ENCODE measurements at places on chromosomes 1 and 21. TPM values are rescaled to one million over a fixed set of nuclear protein-coding genes. Genes with fewer than 3 reads are reported as not detected.

DNA sequence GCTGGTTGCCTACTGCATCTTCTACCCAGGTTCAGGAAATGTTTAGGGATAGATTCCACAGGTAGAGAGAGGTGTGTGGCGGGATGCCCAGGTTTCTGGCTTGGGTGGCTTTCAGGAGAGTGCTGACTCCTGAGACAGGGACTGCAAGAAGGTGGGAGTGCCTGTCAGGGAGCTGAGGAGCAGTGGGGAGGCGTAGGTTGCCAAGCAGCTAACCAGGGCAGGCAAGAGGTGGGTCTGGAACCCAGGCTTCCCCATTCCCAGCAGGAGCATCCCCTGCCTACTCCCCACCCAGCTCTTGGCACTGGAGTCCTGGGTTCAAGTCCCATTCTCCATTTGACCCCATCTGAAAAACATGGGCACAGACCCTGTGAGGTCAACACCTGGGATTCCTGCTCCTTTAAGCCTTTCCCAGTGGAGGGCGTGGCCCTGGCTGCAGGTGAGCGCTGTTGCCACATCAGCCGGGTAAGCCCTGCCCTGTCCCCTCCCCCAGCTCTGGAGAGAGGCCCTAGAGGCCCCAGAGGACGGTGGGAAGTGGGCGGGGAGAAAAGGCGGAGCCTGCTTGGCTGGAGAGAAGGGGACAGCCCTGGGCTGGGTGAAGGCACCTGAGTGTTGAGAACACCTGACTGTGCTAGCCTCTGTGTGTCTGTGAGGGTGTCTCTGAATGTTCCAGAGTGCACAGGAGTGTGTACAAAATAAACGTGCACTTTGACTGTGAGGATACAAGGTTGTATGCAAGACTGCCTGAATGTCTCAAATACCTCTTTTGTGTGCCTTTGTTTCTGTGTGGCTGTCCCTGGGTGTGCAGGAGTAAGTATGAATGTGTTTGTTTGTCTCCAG, 14.0 kb upstream of the SYNC start:
- DNase-seq: no peak

DNA sequence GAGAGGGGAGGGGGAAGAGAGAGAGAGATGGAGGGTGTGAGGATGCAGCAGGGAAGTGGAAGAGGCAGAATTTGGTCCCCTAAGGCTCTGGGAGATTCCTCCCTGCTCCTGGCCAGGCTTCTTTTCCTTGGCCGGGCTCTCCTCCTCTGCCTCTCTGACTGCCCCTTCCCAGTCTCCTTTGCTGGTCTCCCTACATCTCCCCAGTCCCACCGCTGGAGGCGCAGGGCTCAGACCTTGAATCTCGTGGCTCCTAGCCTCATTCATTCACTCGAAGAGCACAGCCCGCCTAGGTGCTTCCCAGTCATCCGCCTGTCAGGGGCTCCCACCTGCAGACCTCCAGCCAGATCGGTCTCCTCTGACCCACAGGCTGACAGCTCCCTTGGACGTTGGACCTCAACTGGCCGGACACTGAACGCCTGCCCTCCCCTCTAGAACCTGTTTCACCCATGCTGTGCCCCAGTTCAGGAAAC, 76.5 kb downstream of the VWA5B1 start:
- no peak for DNase-seq

Gene LRRC52
- total RNA-seq: not detected

Gene AQP10
- not detected for total RNA-seq

DNA sequence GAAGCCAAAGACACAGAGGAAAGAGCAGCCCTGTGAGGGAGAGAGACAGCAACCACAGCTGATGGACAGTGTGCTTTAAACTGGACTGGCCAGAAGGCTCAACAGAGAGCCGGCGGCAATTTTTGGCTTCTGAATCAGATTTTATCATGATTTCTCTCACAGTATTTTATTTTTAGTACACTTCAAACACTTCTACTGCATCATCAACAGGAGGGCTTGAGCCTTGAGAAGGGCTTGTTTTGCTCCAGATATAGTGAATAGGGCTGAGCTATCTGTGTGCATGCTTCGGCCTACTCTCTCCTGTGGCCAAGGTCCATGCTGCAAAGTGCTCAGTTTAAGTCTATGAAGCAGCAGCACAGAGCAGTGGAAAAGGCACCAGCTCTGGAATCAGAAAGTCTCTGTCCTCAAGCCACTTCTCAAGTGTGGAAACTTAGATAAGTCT, 33.3 kb downstream of the ADCY10 start:
- no peak for DNase-seq

DNA sequence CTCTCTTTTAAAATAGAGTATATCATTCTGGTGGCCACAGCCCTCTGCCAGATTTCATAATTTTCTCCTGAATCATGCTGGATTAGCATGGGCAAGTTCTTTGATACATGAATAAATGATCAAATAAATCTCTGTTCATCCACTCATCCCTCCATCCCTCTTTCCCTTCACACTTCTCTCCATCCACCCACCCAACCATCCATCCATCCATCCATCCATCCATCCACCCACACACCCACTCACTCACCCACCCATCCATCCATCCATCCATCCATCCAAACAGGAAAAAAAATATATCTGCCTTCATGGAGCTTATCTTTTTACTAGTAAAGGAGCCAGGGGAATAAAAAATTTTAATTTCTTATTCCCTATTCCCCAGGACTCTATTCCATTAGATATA, 49.3 kb downstream of the URB2 start:
- no peak for DNase-seq

Gene DPT
- not detected for total RNA-seq

DNA sequence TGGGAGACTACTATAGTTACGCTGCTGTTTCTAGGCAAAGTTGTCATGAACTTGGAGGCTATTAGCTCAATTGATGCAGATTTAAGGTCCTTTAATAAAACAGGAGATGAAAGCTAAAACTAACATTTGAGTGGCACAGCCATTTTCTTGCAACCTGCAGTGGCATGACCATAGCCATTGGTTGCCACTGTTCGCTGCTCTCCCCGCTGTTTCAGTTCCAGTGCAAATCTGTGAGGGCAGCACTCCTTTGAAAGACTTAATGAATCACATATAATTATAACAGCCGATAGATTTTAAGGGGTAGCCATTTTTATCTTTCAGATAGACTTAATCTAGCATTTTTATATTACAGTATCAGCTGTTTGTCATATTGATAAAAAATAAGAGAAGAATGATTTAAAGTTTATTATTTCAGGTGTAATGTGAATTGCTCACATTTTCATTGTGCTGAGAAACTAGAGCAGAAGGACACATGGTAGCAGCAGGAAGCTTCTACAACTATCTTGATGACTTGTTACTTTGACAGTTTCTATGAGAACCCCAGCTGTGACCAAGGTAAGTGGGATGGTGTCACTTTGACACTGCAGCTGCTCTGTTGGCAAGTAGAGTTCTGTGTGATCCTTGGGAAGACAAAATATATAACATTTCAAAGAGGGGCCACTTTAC, 203.7 kb downstream of the PLA2G4A start:
- no peak for DNase-seq

- DNase-seq: no peak
Measured at GRCh38 chr1:189351960-189352359, 1125.7 kb downstream of the BRINP3 start.

Gene MSH4
- total RNA-seq: 0.46 TPM

GRCh38 chr1:2195785-2196184, 1.2 kb upstream of the FAAP20 start:
- no peak for DNase-seq

Gene HEYL
- not detected for total RNA-seq

DNA sequence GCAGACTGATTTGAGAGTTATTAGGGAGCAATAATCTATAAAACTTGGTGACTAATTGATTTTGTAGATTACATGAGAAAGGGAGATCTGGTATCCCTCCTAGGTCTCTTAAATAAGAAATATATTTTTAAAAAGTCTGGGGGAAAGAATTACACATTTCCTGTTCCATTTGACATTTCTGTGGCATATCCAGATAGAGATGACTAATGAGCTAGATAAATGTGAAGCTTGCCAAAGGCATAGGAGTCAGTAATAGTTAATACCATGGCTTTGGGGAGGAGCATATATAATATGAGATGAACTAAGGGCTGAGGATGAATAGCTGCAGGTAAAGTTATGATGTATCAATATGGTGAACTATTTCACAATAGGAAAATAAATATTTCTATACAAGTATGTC, 663.7 kb downstream of the PTPRC start:
- DNase-seq: no peak

Gene PALMD
- total RNA-seq: not detected

DNA sequence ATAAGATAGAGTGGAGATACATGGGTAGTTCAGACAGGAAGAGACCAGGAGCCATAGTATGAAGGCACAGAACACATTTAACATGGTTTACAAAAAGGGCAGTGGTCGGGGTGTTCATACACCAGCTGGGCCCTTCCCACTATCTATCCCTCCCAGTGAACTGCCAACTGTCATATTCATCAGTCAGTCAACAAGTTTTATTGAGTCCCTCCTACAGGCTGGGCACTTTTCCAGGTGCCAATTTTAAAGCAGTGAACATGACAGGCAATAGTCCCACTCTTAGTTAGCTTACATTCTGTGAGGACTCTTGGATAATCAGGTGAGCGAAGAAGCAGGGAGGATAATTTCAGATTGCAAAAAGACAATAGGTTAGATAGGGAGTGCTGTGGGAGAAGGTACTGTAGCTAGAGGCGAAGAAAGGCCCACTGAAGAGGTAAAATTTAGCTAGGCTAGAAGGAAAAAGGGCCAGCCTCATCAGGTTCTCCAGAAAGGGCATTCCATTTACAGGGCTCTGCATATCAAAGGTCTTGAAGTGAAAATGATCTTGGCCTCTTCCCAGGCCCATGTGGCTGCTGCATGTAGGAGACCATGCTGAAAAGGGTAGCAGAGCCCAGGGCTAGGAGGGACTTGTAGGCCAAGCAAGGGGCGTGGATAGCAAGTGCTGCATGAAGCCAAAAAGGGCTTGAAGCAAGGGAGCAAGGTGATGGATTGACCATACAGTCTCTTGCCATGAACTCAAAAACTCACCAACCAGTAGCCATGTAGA, 274.7 kb upstream of the SNX7 start:
- DNase-seq: no peak

DNA sequence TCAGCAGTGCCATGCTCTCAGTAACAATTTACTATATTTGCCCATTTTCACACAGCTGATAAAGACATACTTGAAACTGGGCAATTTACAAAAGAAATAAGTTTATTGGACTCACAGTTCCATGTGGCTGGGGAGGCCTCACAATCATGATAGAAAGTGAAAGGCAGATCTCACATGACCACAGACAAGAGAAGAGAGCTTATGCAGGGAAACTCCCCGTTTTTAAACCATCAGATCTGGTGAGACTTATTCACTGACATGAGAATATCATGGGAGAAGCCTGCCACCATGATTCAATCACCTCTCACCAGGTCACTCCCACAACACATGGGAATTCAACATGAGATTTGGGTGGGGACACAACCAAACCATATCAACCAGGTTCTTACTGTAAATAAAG, 112.1 kb upstream of the C1orf87 start:
- DNase-seq: no peak

Gene NEK2
- 0.22 TPM for total RNA-seq

- DNase-seq: no peak
Measured at GRCh38 chr1:83818916-83819315, 180.0 kb downstream of the TTLL7 start.

- no peak for DNase-seq
Measured at GRCh38 chr1:159763686-159764085, 17.1 kb upstream of the DUSP23 start.

- DNase-seq: no peak
Measured at GRCh38 chr21:34298534-34299167, 65.2 kb upstream of the KCNE2 start.

- DNase-seq: no peak
Measured at GRCh38 chr21:38712664-38713063, 93.1 kb upstream of the ETS2 start.

DNA sequence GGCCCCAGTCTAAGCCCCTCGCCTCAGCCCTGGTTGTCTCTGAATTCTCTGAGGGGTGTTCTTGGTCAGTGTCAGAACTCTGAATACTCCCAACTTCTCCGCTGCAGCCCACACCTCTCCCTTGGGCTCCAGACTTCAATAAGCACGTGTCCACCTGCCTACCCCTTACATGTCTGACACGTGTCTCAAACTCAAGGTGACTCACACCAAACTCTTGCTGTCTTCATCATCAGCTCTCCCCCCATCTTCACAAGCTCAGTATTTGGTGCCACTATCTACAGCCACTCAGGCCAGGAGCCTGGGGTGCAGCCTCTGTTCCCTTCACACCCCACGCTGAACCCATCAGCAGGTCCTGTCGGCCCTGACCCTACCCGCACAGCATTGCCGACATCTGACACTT, 18.8 kb upstream of the UBXN10 start:
- no peak for DNase-seq

GRCh38 chr21:44710294-44710665, 1.1 kb downstream of the TSPEAR start:
- no peak for DNase-seq

DNA sequence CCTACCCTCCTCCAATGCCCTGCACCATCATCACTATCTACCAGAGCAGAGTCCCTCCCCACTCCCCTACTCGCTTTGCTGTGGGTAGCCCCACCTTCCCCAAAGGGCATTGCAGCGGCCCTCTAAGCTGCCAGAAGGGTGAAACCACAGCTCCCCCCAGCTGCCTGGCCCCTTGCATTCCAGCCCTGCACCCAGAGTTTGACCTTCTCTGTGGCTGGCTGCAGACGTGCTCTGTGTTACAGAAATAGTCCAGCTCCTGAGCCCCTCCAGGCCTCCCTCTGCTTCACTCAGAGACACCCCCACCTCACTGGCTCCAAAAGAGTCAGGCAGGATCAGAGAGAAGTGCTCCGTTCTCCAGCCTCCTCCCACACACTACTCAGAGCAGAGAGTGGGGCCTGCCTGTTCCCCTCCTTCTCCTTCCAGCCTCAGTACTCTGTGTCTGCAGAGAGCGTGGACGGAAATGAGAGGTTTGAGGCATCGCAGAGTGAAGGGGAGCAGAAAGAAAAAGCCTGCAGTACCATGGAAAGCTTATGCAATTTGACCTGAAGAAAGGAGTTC, 63.2 kb downstream of the PLEKHA6 start:
- DNase-seq: no peak

DNA sequence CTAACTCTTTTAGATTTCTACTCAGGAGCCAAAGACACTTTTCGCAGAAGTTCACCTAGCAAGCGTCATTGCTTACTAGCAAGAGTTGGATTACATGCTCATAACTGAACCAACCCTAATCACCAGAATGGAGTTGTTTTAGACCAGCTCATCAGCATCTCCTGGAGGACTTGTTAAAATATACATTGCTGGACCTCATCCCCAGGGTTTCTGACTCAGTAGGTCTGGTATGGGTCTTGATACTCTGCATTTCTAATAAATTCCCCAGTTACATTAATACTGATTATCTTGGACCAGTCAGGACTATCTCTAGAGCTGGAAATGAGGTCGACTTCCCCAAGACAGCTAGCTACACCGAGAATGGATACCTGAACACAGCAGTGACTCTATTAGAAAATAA, 9.7 kb upstream of the PRDX6 start:
- no peak for DNase-seq

DNA sequence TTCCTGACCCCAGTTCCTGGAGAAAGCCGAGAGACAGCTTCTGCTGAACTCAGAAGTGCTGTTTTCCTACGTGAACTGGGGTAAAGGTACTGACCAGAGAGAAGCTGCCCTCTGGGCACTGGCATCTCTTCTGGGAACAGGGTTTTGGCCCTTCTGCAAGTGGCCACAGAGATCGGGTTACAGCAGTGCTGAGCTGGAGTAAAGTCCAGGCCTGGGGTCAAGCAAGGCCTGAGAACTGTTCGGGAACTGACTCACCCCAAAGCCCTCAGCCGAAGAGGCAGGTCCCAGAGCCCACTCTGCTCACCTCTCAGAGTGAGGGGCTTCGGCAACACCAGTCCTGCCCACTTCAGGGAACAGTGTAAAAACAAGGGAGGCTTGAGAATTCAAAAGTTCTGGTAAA, 177.2 kb upstream of the RUNX1 start:
- DNase-seq: no peak

Gene FAM131C
- not detected for total RNA-seq

Gene GREM2
- total RNA-seq: 0.20 TPM

Gene LCE1A
- total RNA-seq: not detected

Measured in naive thymus-derived CD4-positive, alpha-beta T cell (primary cell).